ENCODE measurements at places on chromosomes 7 and 10.

GRCh38 chr7:44767912-44768627 lies 19.4 kb downstream of the ZMIZ2 start:
- no peak for DNase-seq

DNA sequence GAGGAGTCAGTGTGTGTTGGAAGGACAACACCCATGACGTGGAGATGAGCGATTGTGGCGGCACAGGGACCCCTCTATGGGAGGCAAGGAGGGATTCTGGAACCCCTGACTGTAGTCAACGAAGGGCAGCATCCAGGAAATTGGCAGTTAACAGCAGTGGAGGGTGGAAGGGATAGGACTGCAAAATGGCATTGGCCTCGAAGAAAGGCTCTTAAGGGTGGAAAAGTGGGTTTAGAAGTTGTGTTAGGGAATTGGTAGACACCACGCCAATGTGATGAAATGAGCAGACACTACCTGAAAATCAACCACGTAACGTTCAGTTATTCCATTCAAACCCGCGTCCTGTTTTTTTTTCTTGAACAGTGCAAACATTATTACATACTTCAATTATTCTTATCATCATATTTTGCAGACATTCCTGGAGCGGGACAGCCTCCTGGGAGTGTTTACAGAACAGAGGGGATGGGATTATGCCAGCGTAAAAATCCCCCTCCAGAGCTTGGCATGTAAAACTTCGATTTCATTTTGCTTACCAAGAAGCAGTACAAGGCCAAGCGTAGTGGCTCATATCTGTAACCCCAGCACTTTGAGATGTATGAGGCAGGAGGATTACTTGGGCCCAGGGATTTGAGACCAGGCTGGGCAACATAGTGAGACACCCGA lies 272.1 kb downstream of the WDR37 start:
- no peak for DNase-seq

GRCh38 chr10:11794566-11794965 lies 28.6 kb upstream of the PROSER2 start:
- DNase-seq: no peak

DNA sequence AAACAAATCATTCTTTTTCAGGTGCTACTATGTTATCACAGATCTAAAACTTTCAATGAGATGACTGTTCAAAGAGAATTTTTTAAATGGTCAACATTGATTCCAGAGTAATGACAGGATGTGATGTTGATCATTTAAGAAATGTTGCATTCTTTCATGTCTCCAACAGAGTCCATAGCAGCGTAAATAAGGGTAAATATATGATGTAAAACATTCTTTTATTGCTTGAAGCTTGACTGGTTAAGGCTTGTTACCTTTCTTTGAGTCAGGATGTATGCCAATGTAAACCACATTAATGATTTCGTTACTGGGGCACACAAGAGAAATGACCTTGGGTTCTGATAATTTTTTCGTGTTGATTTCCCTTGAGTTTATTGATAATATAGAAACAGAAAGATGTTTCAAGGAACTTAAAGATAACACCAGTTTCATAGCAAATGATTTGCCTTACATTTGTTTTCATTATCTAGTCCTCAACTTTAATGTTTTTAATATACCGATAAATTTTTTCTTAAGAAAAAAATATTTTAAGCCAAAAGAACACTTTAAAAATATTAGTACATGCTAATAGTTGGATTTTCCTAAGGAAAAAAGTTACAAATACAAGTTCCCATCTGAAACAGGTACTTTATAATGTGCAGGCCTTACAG lies 3.5 kb downstream of the STK17A start:
- DNase-seq: no peak

GRCh38 chr7:22666732-22667131 lies 60.3 kb upstream of the IL6 start:
- no peak for DNase-seq

GRCh38 chr7:81501220-81501619 lies 268.6 kb downstream of the HGF start:
- DNase-seq: no peak

GRCh38 chr10:44089671-44090070 lies 295.2 kb downstream of the CXCL12 start:
- no peak for DNase-seq

GRCh38 chr10:77220150-77220549 lies 417.5 kb downstream of the KCNMA1 start:
- DNase-seq: no peak

- no peak for DNase-seq
These were observed 4.7 kb upstream of the EBF3 start for GRCh38 chr10:129968853-129969183.
